ENCODE measurements at places on chromosomes 6 and 20.

GRCh38 chr6:150617496-150618460, 18.1 kb downstream of the PLEKHG1 start:
- no peak for DNase-seq

- DNase-seq: peak; percentile 70
Observed at GRCh38 chr20:35135867-35136586, 11.1 kb downstream of the EDEM2 start.

DNA sequence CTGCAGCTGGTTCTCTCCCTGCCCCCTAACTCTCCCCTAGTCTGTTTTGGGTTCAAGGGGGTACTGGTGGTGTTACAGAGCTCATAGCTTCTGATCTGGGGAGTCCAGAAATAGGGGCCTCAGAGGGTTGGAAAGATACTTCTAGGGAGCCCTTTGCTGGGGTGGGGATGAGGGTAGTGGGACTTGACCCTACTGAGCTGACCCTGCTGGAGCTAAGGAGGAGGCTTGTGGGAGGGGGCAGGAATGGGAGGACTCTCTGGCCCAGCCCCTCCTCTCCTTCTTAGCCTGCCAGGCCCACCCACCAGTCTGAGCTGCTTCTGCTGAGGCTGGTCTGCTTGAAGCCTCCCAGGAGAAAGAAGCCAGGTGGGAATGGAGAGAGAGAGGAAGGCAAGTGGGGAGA, at the start of gene EGFL8:
Gene EGFL8, plus strand, starts transcription at position 301 of the 400 bp plus-strand sequence. CDS start 1,571 bp downstream, outside the sequence.
- no peak for DNase-seq

DNA sequence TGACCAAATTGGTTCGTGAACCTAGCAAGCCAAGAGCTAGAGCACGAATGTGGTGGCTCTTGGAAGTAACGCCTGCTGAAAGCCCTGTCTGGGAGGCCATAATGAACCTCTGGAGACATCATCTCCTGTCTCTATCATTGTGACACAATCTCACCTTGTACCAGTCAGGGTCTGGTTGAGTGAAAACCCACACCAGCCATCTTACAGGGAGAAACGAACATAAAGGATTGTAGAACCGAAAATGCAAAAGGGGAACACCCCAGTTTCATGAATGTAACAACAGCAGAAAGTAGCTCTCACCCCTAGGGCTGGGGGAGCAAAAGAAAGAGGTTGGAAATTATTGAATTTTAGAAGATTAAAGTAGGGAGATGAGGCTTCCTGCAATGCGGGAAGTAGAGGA, 50.9 kb upstream of the TAB2 start:
- DNase-seq: no peak

DNA sequence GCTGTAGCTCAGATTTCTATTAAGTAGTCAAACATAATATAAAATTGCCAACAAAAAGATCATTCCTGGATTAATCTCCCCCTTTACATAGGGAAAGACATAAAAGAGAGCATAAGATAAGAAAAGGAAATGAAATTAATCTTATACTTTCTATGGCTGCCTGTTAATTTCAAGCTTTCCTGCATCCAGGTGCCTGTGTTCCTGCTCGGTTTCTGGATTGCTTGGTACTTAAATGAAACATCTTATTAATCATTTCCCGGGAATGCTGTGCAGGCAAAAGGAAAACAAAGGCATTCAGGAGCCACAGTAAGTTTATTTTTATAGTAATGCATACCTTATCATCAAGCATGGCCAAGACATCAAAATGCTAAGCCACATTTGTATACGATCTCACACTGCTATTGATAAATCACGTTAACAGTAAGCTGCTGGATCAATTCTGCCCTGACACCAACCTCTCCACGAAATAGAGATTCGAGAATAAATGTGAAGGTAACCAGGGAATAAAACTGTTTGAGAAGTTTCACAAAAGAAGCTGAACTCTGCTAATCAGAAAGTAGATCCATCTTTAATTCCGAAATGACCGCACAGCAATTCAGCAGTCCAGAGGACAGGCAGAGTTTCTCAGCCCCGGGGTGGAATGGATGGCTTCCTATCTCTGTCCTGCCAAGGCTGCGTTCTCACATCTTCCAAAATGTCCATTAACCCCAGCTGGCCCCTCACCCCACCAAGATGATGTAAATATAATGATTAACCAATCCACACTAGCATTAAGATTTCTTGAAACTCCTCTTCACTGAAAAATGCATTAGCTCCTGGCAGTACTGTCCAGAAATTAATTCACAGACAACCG, 32.6 kb upstream of the APCDD1L start:
- DNase-seq: peak; percentile 71

- no peak for DNase-seq
Observed at GRCh38 chr20:14916360-14916920, 579.0 kb upstream of the FLRT3 start.

DNA sequence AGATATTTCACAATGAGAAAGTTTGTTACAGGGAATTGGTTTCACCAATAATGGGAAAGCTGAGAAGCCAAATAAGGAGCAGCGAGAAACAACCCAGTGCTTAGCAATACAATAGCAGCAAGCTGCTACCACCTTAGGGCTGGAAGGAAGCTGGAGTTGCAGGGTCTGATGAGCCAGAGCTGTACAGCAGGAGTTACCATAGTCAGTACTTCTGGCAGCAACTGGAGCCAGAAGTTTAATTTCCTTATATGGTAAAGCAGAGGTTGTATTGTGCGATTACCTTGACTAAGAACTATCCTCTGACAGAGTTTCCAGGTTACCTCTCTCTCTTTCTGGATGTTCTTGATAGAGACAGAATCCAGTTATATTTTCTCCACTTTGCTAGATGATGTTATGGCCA, 137.1 kb upstream of the OLIG3 start:
- DNase-seq: no peak

DNA sequence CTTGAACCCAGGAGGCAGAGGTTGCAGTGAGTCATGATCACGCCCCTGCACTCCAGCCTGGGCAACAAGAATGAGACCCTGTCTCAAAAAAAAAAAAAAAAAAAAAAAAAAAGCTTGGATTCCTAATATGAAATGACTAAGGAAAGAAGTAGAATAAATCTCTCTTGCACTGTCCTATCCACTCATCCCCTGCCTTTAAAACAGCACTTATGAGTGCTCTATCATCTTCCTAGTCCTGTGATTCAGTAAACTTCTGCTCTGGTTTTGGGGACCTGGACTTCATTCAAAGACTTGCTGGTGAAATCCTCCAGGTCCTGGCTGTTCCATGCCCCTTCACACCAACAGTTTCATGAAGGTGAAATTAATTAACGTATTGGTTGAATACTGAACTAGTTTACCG, 29.6 kb downstream of the TNFAIP3 start:
- no peak for DNase-seq

GRCh38 chr6:73516514-73517489, 4.0 kb downstream of the EEF1A1 start:
- peak; percentile 34 for DNase-seq

GRCh38 chr6:44264154-44265006, 971 bp downstream of the NFKBIE start:
- DNase-seq: no peak

GRCh38 chr6:1825926-1826325, 216.2 kb downstream of the FOXC1 start:
- DNase-seq: peak; percentile 56

DNA sequence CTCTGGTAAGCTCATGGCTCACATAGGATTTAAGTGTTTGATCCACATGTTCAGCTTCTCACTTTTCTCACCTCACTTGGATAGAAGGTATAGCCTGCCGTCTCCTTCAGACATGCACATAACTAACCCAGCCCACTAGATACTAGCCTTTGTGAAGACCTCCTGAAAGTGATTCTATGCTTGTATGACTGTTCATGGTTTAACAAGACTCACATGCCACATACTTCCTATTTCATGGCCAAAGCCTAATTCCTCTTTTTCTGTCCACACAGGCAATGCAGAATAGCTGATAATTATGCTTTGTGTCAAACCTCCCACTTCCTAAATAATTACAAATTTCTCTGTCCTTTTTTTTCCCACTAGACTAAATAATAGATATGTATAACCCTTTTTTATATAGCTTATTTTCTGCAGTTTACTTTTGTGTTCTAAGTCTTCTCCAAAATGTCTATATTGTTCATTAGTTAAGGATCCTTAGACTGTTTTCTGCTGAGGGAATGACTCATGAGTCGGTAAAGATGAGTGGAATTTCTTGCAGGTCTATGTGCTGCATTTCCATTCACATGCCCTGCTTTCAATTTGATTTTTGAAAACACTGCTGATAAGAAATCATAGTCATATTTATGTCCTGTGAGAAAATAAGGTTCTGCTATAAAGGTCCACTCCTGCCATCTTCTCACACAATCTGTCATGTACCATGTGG, 43.0 kb downstream of the HDDC2 start:
- no peak for DNase-seq

GRCh38 chr6:115443825-115444478, 616.7 kb downstream of the FRK start:
- no peak for DNase-seq

DNA sequence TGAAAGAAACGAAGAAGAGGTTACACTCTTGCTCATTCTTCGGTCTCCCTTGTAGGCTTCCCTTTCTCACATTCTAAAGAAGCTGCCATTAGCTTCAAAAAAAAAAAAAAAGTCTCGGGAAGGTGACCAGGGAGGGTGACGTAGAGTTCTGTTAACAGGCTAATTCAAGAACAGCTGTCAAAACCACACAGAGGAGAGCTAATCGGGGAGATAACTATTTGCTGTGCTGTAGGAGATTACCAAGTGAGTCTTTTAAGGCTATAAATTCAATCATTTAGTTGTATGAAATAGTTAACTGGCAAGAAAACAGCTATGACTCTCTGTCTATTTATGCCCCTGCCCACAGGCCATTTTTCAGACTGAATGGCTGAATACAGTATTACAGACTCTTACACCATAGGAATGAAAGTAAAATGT, 256.8 kb downstream of the SYNE1 start:
- DNase-seq: peak; percentile 85

- no peak for DNase-seq
Observed at GRCh38 chr6:57068061-57068460, 21.6 kb downstream of the KIAA1586 start.

- no peak for DNase-seq
Observed at GRCh38 chr6:56540232-56541029, 102.3 kb downstream of the DST start.

GRCh38 chr6:166119116-166119911, 48.3 kb downstream of the TBXT start:
- DNase-seq: peak; percentile 18

- peak; percentile 94 for DNase-seq
Observed at GRCh38 chr6:22231616-22232015, 65.2 kb downstream of the PRL start.
